Airway epithelial cell (primary cell): ENCODE measurements at places on chromosomes 2 and 18. TPM values are rescaled to one million over a fixed set of nuclear protein-coding genes. Genes with fewer than 3 reads are reported as not detected.

UGT1A3 gene
- 0.35 TPM in 1 of 2 replicates, not detected in the other for total RNA-seq

SERPINB13 gene
- total RNA-seq: 44.9 and 63.0 TPM in 2 replicates

CFAP65 gene
- total RNA-seq: not detected in 2 replicates

ALPP gene
- not detected in 2 replicates for total RNA-seq

REG3G gene
- total RNA-seq: not detected in 2 replicates

FAM237A gene
- not detected in 2 replicates for total RNA-seq

STON1 gene
- 0.05 and 0.56 TPM in 2 replicates for total RNA-seq

ZNF804A gene
- 0.05 and 0.07 TPM in 2 replicates for total RNA-seq

COL4A3 gene
- total RNA-seq: not detected in 2 replicates

TMEM247 gene
- not detected in 2 replicates for total RNA-seq

TMEM200C gene
- 0.07 TPM in 1 of 2 replicates, not detected in the other for total RNA-seq

CNGA3 gene
- total RNA-seq: not detected in 2 replicates

KATNAL2 gene
- 1.3 TPM in 2 replicates for total RNA-seq

DYNAP gene
- 0.14 TPM in 1 of 2 replicates, not detected in the other for total RNA-seq

INO80B gene
- total RNA-seq: 20.9 and 23.4 TPM in 2 replicates

MAP3K19 gene
- not detected in 2 replicates for total RNA-seq
